Natural killer cell (primary cell): ENCODE measurements at places on chromosomes 6 and 20.

DNA sequence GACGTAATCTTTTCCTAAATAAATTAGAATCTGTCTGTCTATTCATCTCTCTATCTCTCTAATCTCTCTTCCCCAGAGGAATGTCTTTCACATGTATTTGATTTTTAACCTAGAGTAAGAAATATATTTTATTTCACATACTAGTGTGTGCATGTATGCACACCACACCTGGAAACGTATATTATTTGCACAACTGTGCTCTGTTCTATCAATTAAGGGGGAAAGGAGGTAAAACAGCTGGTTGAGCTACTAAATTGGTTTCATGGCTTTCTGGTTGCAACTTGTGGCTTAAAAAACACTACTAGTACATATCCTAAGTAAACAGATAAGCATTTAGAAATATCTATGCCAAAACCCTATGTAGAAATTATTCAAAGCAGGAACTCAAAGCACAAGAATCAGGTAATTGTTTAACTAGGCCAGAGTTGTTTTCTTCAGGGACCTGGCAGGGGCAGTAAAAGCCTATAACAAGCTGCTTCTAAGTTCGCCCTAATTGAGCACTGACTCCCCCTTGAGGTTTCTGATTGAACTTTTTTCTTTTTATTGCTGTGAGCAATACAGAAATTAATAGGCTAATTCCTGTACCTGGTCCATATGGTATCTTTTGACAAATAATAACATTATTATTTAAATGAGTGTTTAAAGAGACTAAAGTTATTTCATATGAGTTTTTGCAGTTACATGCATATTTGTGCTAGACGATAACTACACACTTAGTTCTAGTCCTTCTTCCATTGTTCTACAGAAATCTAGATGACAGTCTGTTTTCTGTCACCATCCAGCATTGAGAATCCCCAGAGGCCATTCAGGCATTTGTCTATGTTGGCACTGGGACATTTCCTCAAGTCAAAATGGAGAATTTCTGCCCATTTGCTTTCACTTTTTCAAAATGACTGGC lies 88.6 kb downstream of the MCHR2 start:
- DNase-seq: peak; percentile 38

DNA sequence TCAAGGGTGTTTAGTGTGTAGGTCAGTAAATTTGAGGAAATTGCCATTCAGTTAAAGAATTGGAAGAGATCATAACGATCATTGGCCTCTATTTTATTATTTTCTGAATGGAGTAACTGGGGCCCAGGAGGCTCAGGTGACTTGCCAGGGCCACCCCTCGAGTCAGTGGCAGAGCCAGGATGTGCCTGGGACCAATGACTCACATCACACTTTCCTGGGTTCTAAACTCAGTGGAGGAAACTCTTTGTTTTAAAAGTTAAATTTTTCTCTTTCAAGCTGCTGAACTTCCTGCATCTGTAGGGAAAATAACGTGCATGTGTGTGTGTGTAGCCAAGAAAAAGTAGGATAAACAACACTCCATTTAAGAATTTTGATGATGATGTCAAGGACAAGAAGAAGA lies 135.5 kb downstream of the MYLK4 start:
- DNase-seq: no peak

DNA sequence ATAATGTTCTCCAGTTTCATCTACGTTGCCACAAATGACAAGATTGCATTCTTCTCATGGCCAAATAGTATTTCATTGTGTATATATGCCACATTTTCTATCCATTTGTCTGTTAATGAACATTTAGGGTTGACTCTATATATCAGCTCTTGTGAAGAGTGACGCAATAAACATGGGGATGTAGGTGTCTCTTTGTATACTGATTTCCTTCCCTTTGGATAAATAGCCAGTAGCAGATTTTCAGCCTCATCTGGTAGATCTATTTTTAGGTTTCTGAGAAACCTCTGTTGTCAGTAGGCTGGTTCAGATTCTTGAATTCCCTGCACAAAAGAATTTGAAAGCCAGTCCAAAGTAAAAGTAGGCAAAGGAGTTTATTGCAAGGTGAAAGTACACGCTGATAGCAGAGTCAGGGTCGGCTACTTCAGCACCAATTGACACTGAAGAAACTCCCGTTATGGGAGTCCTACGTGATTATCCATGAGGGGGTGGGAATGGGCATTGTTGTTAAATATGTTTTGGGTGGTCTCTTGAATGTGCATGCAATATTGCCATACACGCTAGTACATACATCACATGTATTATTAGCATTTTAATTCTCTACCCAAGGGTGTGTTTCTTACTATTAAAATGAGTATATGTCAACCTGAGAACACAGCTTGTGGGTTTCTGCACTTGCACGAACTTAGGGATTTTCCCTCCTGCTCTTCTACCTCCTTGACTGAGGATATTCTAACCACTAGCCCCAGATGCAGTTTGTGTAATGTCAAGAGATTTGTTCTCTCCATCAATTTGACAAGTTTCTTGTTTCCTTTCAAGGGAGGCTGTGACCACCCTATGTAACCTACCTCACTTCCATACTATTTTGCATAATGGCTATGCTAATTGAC lies 14.4 kb upstream of the SLC17A2 start:
- DNase-seq: no peak

DNA sequence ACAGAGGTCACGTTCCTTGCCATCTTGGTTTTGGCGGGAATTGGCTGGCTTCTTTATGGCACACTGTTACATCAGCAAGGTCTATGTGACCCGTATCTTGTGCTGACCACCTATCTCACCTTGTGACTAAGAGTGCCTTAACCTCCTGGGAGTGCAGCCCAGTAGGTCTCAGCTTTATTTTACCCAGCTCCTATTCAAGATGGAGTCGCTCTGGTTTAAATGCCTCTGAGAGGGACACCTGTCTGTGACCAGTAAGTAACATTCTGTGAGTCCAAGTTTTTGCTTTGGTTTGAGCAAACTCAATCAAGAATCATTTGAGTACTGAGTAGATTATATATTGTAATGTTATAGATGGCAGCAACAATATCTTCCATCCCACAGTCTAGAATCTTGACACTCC lies 85.0 kb downstream of the BMP2 start:
- DNase-seq: no peak

GRCh38 chr6:106746652-106747051 lies 117.3 kb downstream of the QRSL1 start:
- no peak for DNase-seq
